ENCODE measurements at places on chromosomes 3 and 15.

- no peak for DNase-seq
These were observed 84.7 kb downstream of the EOMES start for GRCh38 chr3:27637346-27637995.

GRCh38 chr15:101406526-101407195, 82.8 kb downstream of the PCSK6 start:
- no peak for DNase-seq

DNA sequence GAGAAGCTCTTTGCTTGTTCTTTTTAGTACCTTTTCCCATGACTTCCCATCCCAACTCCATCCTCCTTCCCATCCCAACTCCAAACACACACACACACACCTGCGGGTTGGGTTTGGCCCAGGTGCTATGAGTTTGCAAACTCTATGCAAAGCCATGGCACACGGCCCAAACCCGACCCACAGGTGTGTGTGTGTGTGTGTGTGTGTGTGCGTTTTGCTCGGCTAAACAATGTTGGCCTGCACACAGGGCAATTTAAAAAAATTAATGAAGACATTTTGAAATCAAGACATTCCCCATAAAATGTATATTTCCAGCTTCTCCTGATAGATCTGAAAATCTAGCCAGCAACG, 103.7 kb upstream of the TLE3 start:
- no peak for DNase-seq

GRCh38 chr15:99916668-99917223, 183.5 kb upstream of the LYSMD4 start:
- no peak for DNase-seq

DNA sequence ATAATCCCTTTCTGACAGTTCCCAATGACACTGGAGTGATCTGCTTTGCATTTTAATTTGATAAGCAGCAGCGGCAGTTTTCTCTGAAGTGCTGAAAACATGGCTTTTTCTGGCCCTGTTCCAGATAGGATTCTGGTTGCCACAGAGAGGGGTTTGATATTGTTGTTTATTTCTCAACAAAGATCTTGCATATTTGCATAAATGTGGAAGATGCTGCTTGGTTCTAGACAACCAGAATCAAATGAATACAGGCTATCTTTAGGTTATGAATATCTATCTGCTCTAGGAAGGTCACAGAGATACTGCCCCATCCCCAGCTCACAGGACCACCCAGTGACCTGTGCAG, 137.1 kb downstream of the ZNF609 start:
- no peak for DNase-seq

- no peak for DNase-seq
These were observed 75.2 kb downstream of the LSM3 start for GRCh38 chr3:14253707-14254382.

DNA sequence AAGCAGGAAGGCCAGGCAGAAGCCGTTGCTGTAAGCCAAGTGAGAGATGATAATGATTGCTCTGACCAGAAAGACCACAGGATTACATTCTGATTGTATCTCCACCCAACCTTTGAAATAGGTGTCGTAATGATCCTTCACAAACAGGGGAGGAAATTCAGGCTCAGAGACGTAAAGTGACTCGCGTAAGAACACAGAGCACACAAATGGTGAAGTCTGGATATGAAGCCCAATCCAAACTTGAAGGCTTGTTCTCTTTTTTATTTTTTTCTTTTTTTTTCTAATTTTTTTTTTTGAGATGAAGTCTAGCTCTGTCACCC, 25.3 kb upstream of the PIAS1 start:
- DNase-seq = no peak

GRCh38 chr3:56823421-56823926, 21.7 kb upstream of the ARHGEF3 start:
- no peak for DNase-seq

DNA sequence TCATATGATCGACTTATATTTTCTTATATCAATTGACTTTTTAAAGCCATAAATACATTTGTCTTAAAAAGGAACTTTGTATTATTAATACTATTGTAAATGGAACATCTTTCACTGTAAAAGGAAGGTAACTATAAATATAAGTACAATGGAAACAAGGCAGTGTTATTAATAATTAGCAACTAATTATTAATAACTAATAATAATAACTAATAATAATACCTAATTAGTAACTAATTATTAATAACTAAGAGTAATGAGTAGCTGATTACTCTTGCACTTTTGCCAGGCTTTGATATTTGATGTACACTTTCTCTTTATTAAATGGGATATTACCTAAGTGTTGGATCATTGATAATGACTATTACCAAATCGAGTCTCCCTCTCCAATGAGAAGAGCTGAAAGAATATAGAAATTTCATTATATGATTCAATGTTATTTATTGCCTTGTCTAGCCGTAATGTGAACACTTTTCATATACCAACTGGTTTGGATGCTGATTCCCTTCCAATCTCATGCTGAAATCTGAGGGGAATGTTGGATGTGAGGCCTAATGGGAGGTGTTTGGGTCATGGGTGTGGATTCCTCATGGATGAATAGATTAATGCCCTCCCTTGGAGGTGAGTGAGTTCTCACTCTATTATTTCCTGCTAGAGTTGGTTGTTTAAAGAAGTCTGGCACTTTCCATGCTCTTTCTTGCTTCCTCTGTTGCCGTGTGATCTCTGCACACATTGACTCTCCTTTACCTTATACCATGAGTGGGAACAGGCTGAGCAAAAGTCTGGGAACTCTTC, 202.1 kb upstream of the ZBTB20 start:
- DNase-seq = no peak

DNA sequence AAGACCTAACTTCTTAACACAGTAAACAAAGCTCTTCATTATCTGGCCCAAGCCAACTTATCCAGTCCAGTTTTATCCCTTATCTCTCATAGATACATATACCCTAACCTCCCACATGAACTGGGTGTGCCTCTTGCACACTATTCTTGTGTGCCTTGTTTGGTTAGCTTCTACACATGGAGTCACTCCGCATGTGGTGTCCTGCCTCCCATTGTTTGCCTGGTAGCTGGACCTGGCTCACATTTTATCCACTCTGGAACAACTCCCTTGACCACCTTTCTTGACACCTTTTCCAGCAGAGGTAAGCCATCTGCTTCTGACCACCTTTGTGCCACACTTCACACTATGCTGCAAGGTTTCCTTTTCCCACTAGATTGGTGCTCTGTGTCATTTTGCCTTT, 15.2 kb downstream of the TIPARP start:
- DNase-seq = no peak

DNA sequence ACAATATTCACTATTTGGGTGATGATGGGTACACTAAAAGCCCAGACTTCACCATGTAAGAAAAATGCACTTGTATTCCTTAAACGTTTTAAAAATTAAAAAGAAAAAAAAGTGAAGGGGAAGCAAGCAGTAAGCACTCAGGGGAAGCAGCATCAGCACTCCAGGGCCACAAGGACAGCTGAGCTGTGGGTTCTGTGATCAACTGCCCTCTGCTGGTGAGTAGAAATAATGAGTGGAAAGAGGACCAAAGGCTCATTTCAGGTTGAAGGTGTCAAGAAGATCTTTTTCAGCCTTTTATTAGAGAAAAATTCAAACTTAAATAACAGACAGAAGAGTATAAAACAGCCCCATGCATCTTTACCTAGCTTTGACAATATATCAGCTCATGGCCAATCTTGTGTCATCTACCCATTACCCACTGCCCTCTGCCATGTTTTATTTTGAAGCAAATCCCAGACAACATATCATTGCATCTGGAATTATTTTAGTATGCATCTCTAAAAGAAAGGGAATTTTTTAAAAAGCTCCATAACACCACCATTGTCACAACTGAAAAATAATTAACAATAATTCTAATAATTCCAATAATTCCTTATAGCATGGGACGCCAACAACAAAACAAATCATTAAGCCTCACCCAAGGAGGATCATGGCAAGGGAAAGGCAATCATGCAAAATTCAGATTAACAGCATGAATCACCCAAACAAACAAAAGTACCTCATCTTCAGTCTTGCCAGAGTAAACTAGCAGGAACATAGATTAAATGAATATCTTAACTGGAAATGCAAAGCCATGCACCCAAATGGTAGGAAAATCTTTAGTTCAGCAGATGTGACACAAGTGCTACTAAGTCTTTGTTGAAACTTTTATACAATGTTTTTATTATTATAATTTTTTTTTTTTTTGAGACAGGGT, 42.5 kb downstream of the TAMM41 start:
- DNase-seq = peak; percentile 40

- no peak for DNase-seq
These were observed 184.7 kb downstream of the PLCH1 start for GRCh38 chr3:155560135-155560534.

GRCh38 chr3:41522612-41523011, 323.3 kb downstream of the CTNNB1 start:
- no peak for DNase-seq

DNA sequence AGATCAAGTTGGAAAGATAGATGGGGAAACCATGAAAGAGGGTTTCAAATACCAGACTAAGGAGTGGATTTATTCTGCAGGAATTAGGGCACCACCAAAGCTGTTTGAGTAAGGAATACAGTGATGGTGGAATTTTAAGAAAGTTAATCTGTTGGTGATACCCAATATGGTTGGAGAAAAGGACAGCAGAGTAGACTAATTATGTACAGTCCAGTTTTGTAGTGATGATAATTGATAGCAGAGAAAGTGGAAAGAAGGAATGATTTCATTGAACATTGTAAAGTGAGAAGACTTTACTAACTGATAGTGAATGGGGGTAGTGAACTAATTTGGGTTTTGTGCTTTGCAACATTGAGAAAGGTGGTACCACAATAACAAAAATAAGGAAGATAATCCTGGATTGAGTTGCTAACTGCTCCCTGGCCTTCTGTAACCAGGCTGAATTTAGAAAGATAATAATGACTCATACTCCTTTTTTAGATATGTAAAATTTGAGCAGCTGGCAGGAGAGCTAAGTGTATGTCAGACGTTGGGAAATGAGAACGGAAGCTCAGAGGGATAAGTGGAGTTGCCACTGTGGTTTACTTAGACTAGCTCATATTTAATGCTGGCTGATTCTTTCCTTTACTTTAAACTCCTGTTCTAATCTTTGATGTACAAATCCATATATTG, 16.9 kb downstream of the TCAIM start:
- peak; percentile 18 for DNase-seq

GRCh38 chr3:64884536-64884935, 196.7 kb upstream of the ADAMTS9 start:
- no peak for DNase-seq

GRCh38 chr3:14564741-14565140, 24.6 kb upstream of the GRIP2 start:
- no peak for DNase-seq

DNA sequence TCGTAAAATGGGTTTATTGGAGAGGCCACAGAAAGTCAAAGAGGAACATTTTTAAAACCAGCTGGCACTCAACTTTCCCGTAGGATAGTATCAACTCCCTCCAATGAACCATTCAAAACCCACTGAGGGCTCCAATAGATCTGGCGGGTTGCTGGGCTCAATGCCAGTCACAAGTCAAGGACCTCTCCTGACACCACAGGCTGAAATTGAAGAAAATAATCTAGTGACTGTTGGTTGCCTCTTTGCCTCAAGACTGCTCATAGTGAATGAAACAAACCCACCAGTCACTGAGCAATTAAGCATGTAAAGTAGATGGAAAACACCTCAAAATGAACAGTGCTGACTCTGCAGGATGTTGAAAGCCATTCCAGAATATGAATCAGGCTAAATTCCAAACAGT, 500.6 kb upstream of the AGTR1 start:
- no peak for DNase-seq

All from RCC 7860 (cell line).